Stimulated activated CD4-positive, alpha-beta T cell treated with anti-CD3 and anti-CD28 coated beads, Interleukin-15, amount 100 ng/mL, for 1 hour (primary cell): ENCODE measurements at places on chromosomes 16 and 17.

DNA sequence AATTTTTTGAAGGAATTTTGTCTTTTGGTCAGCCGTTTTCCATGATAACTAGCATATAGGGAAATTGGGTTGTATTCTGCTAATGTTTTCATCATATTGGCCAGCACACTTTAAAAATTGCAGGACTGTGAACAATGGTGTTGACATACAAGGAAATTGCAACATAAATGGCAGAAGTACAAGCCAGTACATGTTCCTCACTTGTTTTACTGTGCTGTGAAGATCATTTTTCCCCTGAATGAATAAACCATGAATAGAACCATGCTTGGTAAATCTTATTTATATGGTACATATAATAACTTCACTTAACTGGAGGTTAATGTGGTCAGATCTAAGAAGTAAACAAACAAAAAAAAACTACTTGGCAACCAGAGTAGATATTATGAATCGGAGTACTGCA, 22.8 kb downstream of the OMG start:
- no peak for DNase-seq

GRCh38 chr16:16015849-16016248, 66.4 kb downstream of the ABCC1 start:
- DNase-seq: no peak

DNA sequence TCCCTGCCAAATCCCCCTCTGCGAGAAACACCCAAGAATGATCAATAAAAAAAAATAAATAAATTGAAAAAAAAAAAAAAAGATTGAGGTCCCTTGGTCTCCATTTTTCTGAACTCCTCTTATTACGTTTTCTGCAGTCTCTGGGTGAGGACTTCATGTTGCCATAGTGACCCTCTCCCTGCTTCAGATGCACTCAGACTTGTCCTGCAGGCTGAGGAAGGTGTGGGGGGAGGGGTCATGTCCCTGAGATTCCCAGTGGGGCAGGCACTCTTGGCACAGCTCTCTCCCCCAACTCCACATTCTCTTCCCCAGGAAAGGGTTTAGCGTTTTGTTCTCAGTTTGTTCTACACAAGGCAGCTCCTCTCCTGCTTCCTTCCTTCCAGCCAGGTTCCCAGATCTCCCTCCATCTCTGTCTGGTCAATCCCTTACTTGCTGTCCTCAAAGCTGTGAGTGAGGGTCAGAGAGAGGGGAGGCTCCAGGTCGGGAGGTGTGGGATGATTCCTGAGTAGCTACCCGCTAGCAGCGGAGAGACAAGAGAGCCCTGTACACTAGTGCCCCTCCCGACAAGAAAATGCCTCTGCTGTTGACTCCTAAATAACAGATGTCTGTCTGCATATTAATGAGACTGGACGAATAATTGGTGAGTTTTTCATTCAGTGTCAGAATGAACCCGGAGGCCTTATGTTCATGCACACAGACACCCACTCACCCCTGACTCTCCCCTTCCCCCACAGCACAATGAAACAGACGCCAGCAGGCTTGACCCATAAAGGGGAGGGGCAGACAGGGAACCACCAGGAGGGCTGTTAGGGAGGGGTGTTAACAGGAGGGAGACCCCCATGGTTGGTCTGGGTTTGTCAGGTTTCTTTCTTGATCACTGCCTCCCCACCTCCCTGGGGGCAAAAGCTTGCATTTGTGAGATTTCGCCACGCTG, 9.2 kb downstream of the RND2 start:
- no peak for DNase-seq

- DNase-seq: no peak
Measured at GRCh38 chr16:9850817-9851216, 331.4 kb downstream of the GRIN2A start.

DNA sequence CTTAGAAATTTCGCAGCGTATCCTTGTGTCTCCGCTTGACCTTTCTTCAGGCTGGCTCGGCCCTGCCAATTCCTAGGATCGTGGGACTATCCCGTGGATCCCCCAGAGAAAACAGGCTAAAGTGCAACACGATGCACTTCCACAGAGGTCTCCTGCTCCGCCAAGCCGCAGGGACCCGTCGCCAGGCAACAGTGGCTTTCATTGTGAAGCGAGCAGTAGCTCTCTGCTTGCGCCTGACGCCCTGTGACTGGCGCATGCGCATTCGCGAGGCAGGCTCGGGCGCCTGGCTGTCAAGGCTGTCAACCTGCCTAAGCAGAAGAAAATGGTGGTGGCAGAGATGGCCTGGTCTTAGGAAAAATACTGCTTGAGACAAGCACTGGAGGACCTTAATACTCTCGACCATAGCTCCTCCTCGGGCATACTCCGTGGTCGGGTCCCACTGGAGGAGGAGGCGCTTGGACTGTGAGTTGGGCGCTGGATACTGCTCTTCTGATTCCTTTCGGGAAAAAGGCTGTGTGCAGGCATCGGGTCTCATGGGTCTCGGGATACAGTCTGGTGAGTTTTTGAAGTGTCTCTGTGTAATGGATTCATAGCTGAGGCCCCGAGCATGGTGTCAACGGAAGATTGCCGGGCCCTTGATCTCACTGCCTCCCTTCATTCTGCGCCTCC, 2336.1 kb downstream of the TP53TG3F start:
- no peak for DNase-seq

DNA sequence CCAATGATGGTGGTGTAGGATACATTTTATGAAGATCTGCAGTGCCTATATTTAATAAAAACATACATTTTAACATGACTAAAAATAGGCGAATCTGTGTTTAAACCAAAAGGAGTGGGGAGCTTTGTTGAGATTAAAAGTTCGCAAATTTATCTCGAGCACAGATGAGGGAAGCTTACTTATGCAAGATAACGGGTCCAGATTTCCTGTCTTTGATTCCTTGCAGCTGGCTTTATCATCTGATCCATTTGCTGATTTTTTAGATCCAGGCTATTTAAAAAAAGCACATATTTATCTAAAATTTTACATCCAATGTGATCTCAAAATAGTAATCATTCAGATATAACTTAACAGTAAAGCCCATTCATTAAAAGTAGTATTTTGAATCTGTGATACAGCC, 57.0 kb upstream of the INTS2 start:
- no peak for DNase-seq

DNA sequence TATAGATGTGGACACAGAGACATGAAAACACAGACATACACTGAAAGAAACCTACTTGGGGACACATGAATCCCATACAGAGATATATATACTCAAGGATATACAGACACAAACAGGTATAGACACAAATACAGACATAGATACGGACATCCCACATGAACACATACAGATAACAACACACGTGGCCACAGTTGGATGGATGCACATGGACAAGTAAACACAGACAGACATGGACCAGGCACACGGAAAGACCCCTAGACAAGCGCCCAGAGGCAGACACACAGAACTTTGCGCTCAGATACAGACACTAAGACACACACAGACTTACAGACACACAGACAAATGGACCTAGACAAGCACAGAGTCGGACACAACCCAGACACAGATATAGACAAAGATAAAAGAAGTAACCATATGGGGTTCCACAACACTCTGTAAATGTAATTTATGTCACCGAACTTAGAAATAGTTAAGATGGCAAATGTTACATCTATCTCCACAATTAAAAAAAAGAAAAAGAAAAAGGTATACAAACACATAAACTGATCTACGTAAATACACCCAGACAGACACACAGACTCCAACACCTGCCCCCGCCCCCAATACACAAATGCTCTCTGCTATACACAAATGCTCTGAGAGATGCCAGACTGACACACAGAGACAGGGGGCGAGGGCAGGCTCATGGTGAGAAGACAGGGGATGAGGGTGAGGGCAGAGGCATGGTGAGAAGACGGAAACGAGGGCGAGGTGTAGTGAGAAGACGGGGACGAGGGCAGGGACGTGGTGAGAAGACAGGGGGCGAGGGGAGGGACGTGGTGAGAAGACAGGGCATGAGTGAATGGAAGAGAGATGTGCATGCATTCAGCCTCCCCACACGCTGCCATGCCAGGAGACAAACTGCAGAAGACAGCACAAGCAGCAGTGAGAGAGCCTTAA, 118.3 kb downstream of the SMG6 start:
- DNase-seq: no peak

DNA sequence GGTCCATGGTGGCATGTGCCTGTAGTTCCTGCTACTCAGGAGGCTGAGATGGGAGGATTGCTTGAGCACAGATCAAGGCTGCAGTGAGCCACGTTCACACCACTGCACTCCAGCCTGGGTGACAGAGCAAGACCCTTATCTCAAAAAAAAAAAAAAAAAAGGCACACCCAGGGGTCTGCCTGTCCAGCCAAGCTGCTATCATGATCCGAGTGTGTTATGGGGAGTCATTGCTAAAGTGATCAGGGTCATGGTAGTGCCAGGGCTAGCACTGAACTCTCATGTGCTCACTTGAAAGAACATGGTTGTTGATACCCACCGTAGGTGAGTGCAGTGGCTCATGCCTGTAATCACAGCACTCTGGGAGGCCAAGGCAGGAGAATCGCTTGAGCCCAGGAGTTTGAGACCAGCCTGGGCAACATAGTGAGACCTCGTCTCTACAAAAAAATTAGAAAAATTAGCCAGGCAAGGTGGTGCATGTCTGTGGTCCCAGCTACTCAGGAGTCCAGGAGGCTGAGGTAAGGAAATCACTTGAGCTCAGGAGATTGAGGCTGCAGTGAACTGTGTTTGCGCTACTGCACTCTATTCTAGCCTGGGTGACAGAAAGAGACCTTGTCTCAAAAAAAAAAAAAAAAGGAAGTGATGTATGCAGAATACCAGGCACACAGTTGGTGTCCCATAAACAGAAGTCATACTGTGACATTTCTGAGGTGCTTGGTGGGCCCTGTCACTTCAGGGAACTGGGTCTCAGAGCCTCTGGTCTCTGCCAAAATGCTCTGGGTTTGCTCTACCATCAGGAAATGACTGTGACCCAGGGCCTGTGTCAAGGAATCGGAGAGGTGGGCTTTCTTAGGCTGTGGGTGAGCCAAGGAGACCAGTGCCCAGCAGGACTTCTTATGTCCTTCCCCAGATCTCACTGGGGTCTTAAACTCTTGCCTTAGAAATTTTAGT, 2.2 kb downstream of the PRM1 start:
- no peak for DNase-seq

DNA sequence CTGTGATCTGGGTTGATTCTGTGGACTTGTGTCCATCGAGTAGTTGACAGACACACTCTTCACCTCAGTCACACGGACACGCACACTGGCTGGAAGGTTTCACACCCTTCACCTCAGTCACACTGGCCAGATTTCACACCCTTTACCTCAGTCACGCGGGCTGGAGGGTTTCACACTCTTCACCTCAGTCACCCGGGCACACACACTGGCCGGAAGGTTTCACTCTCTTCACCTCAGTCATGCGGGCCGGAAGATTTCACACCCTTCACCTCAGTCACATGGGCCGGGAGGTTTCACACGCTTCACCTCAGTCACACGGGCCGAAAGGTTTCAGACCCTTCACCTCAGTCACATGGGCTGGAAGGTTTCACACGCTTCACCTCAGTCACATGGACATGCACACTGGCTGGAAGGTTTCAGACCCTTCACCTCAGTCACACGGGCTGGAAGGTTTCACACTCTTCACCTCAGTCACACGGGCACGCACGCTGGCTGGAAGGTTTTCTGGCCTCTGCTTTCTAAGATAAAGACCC, 96.2 kb downstream of the PGS1 start:
- no peak for DNase-seq

DNA sequence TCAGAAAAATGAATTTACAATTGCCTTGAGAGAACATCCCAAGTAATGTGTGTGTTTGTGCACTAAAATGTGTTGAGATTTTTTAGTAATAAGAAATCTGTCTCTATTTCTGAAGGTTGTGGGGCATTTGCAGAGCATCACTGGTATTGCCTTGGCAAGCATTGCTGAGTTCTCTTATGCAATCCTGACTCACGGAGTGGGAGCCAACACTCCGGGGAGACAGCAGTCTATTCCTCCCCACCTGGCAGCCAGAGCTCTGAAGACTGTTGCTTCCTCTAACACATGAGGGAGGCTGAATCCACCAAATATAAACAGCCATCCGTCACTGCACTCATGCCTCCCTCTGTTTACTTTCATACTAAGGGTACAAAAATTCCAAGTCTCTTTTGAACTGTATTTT, 10.6 kb downstream of the CNTD1 start:
- DNase-seq: no peak

DNA sequence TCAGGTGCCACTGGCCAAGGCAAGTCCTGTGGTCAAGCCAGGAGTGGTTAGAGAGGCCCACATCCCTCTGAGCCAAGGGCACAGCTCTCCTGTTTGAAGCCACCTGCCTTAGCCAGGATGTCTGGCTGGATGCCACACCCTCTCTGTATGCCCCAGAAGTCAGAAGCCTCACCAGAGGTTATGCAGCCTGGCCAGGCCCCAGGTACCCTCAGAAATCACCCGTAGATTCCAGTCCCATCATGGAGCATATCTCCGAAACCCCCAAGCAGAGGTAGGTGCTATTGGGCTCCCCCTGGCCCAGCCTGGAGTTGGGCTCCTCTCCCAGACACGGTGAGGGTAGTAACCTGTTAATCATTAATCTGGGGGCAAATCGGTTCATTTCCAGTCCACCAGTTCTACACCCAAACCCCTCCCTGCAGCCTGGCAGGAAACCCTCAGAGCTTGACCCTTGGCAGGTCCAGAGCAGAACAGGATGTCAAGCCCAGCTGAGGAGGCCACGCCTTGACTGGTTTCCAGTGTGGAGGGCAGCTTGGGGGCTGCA, 60.6 kb upstream of the TMEM97 start:
- DNase-seq: no peak

- no peak for DNase-seq
Measured at GRCh38 chr17:2172999-2173398, 118.1 kb downstream of the HIC1 start.

GRCh38 chr16:26281381-26282110, 589.8 kb downstream of the HS3ST4 start:
- DNase-seq: no peak

DNA sequence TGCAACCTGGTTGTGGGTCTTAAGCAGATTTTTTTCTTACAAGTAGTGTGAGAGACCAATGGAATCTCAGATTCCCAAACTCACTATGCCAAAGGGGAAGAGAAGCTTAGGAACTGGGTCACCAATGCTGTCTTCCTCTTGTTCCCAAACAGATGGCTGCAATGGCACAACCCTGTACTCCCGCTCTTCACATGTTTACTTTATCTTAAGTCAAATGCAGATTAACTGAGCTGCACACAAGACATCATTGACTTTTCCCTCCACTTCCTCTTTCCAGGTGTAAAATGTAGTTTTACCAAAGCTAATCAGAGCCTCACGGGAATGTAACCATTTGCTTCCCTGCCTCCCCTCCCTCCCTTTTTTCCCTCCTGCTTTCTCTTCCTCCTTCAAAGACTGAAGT, 14.4 kb upstream of the CD300E start:
- no peak for DNase-seq

DNA sequence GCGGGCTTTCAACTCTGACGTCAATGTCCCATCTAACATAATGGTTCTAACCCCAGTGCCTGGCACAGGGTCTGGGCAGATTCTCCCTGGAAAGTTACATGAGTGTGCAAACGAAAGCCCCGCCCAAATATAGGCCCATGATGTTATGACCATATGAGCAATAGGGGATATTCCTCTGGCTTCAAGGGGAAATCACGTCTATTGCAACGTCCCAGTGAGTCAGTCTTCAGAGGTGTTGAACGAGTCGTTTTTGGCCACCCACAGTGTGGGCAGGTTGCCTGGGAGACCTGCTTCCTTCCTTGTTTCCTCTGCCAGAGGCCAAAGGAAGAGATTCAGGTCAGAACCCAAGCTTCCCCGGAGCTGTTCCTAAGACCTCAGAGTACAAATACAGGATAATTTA, 30.3 kb downstream of the PIK3R5 start:
- peak; percentile 35 for DNase-seq
